Naive thymus-derived CD4-positive, alpha-beta T cell (primary cell): ENCODE measurements at places on chromosomes 12 and 14.

DNA sequence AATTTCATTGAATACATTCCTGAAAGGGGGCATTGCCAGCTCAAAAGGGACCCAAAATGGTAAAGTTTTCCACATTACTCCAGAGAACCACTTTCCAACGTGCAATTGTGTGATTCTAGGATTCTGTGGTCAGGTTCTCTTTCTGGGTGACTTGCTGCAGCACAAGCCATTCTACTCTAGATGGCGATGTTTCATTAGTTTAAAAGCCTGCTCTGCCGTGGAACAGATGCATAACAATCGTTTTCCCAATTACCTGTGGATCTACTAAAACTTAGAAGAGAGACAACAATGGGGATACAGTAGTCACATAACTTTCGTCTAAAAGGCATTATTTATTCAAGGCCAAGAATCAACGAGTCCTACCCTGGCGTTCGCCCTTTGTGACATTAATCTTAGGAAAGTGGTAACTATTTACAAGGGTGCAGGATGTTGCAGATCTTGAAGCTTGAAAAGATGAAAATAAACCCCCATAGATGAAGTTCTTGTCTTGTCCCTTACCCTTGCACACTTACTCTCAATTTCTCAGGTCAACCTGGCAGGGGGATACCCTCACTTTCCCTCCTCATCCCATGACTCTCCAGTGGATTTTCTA, 400.9 kb downstream of the SNAPC1 start:
- DNase-seq, result no peak

DNA sequence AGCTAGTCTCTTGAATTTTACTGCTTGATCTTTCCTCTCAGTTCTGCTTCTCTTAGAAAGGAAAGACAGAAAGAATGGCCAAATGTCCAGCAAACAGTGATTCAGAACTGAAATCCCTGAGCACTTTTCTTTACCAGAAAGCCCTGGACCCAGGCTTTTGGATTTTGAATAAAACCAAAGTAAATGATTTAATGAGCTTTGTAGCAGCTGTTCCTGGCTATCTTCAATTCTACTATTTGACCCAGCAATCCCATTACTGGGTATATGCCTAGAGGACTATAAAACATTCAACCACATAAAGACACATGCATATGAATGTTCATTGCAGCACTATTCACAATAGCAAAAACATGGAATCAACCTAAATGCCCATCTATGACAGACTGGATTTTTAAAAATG, 187.2 kb downstream of the PRKD1 start:
- DNase-seq, result no peak

DNA sequence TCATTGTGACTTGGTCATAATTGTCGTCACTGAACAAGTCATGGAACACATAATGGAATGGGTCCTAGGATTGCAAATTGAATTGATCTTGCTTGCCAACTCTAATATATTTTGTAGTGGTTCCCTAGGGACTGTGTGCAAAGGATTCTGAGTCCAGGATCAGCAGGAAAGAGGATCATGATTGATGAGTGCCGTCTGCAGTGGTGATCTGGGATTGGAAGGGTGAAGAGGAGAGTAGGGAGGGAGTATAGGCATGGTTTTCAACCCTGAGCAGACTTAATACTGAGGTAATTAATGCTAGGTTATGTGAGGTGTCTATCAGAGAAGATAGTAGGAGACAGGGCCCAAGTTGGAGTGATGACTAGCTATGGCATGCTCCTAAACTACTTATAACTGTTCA, 168.9 kb downstream of the ESR2 start:
- no peak for DNase-seq

DNA sequence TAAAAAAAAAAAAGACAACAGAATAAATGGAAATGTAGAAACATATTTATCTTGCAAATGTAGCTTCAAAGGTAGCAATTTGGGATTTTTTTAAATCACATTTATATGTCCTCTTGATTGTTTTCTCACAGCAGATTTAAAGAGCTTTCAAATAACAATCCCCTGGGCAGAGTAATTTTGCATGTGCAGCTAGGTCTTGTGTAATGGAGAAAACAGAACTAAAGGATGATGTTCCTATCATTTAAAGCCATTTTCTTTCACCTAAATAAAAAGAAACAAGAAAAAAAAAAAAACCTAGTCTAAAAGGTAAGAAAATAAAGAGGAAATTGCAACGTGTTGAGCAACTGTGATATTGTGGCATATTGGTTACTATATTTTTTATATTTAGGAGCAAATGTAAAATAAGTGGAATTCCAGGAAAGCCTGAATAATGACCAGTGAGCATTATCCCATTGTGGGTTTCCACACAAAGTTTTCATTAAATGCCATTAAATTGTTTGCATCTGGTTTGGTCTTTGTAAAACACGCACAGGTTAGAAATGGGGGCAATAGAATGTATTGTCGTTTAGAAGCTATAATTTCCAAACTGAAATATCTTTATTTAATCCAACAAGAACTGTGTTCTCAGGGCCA, 215.6 kb downstream of the SLC6A15 start:
- no peak for DNase-seq

DNA sequence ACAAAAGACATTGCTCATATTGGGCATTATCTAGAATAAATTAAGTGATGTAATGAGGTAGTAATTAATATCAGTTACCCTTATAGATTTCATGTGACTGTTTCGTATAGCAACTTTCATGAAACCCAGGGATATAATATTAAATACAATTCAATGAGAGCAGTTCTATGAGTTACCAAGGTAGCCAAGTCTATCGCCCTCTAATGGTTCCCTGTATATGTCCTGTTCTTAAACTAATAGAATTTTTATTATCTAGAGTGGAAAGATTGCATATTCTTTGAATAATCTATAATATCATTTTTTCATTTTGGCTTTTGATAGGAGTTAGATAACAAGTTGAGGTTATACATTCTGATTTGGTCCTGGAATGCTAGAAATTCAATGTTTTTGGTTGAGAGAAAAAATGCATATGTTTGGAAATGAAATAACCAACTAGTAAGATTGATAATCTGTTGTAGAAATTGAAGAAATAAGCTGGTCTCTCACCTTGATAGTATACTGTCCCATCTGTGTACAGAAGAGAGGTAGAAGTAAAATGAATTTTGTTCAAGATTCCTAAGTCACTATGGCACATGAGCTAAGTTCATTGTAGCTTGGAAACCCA, 59.7 kb downstream of the SCFD1 start:
- DNase-seq, result no peak

GRCh38 chr14:94375552-94376107, 12.8 kb downstream of the SERPINA1 start:
- DNase-seq, result no peak

DNA sequence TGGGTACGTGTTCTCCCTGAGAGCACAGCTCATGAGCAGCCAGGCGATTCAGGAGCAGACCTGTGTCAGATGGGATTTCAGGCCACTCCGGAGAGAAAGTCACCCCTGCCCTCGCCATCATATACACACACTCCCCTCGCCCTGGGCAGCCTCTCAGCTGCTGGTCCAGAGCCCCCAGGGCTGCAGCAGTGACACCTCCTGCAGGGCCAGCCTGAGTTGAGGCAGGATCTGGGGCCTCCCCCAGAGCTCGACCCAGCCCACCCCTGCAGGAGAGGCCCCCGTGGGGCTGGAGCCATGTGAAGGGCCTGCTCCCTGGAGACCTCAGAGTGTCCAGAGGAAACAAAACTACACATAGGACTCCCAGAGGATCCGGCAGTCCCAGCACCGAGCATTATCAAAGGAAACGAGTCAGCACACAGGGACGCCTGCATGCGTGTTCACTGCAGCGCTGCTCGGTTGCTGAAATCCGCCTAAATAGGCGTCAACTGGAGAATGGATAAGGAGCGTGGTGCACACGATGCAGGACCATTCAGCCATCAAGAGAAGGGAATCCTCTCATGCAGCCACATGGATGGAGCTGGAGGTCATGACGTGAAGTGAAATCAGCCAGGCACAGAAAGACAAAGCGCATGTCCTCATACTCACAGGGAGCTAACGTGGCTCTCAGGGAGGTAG, 104.0 kb downstream of the TNFAIP2 start:
- DNase-seq, result no peak
